Keratinocyte (primary cell): ENCODE measurements at places on chromosomes 2 and 18. TPM values are rescaled to one million over a fixed set of nuclear protein-coding genes. Genes with fewer than 3 reads are reported as not detected.
A peak's percentile ranks its signal among the peaks of the same experiment; 100 is the strongest.

- H3K27ac ChIP-seq: no peak overlapping the region
- no peaks in the 10 kb centered on the region for H3K36me3 ChIP-seq
- H3K4me1 ChIP-seq: no peaks in the 10 kb centered on the region
- DNase-seq: no peak
- no peaks in the 10 kb centered on the region for H3K27me3 ChIP-seq
- H3K4me3 ChIP-seq: no peak overlapping the region
Measured at GRCh38 chr2:145617420-145617819, 1097.5 kb upstream of the ZEB2 start.

GRCh38 chr18:55349685-55350084 lies 238.3 kb downstream of the TCF4 start:
- no peak for DNase-seq
- H3K36me3 ChIP-seq: no peaks in the 10 kb centered on the region
- H3K4me1 ChIP-seq: no peaks in the 10 kb centered on the region
- no peaks in the 10 kb centered on the region for H3K27me3 ChIP-seq
- H3K27ac ChIP-seq: no peak overlapping the region

- H3K27ac ChIP-seq: no peak overlapping the region
- H3K27me3 ChIP-seq: no peaks in the 10 kb centered on the region
- no peaks in the 10 kb centered on the region for H3K36me3 ChIP-seq
- no peaks in the 10 kb centered on the region for H3K4me1 ChIP-seq
- no peak overlapping the region for H3K4me3 ChIP-seq
Measured at GRCh38 chr2:201913201-201913600, 106.9 kb downstream of the CDK15 start.

GRCh38 chr18:13597068-13597467 lies 129.3 kb downstream of the FAM210A start:
- H3K27me3 ChIP-seq: no peaks in the 10 kb centered on the region
- no peak overlapping the region for H3K27ac ChIP-seq
- no peak for DNase-seq
- no peak overlapping the region for H3K4me3 ChIP-seq
- H3K4me1 ChIP-seq: no peaks in the 10 kb centered on the region

GRCh38 chr2:112915300-112916144 lies 4.6 kb downstream of the IL37 start:
- peaks cover 2% of the 10 kb centered on the region for H3K4me1 ChIP-seq
- no peaks in the 10 kb centered on the region for H3K36me3 ChIP-seq
- H3K27ac ChIP-seq: no peak overlapping the region

- peak overlapping the region; percentile 96 for H3K27ac ChIP-seq
- DNase-seq: peak; percentile 78
- no peaks in the 10 kb centered on the region for H3K27me3 ChIP-seq
- peaks cover 48% of the 10 kb centered on the region for H3K4me1 ChIP-seq
- H3K4me3 ChIP-seq: peak overlapping the region; percentile 69
Measured at GRCh38 chr2:131016826-131017741, 76.2 kb downstream of the FAM168B start.

GRCh38 chr18:26255695-26256622 lies 29.7 kb downstream of the TAF4B start:
- DNase-seq: no peak
- no peaks in the 10 kb centered on the region for H3K36me3 ChIP-seq
- no peak overlapping the region for H3K4me3 ChIP-seq
- H3K27me3 ChIP-seq: no peaks in the 10 kb centered on the region

- no peak overlapping the region for H3K27ac ChIP-seq
- H3K4me1 ChIP-seq: peaks cover 11% of the 10 kb centered on the region
- peaks cover 8% of the 10 kb centered on the region for H3K36me3 ChIP-seq
- H3K27me3 ChIP-seq: no peaks in the 10 kb centered on the region
- DNase-seq: no peak
Measured at GRCh38 chr2:224025874-224026273, 13.2 kb downstream of the SERPINE2 start.

DNA sequence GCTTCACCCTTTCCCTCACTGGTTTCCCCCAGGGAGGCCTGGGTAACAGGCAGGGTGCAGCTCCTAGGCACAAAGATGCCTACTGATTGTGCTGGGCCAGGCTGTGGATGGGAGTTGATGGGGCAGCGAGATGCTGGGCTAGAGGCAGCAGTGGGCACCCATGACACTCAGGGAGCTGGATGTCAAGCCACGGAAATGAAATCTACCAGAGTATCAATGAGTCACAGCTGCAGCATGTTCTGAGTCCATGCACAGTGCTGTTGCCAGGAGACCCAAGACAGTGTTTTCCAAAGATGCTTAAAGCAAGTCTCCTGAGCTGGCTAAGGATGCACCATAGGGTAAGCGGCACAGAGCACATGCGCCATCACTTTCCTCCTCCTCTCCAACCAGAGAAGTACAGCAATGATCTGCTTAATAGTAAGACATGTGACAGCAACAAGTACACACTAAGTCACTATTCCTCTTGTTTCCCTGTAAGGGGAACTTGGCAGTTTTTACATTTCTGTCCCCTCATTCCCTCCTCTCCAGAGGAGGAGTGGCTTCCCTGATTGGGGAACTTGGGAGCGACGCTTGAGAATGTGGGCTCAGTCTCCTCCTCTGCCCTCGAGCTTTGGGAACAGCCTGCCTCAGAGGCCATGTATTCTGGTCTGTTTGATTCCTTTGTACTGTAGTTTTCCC lies 57.2 kb downstream of the CDC42EP3 start:
- DNase-seq: no peak
- no peaks in the 10 kb centered on the region for H3K27me3 ChIP-seq
- H3K27ac ChIP-seq: no peak overlapping the region
- H3K4me1 ChIP-seq: no peaks in the 10 kb centered on the region
- no peaks in the 10 kb centered on the region for H3K36me3 ChIP-seq

NAT8 gene
- polyA plus RNA-seq: not detected in 3 replicates

GIGYF2 gene
- 27.1 to 35.5 TPM (median 32.8 TPM) in 3 replicates for polyA plus RNA-seq

AQP12B gene
- polyA plus RNA-seq: not detected in 3 replicates

FBXO41 gene
- polyA plus RNA-seq: 4.1 to 5.2 TPM (median 4.5 TPM) in 3 replicates

ANTXR1 gene
- polyA plus RNA-seq: 12.8 to 35.9 TPM (median 20.4 TPM) in 3 replicates
